ENCODE measurements at places on chromosomes 2 and 18. TPM values are rescaled to one million over a fixed set of nuclear protein-coding genes. Genes with fewer than 3 reads are reported as not detected.

GRCh38 chr2:161580426-161580825, 43.8 kb upstream of the SLC4A10 start:
- DNase-seq: no peak

DNA sequence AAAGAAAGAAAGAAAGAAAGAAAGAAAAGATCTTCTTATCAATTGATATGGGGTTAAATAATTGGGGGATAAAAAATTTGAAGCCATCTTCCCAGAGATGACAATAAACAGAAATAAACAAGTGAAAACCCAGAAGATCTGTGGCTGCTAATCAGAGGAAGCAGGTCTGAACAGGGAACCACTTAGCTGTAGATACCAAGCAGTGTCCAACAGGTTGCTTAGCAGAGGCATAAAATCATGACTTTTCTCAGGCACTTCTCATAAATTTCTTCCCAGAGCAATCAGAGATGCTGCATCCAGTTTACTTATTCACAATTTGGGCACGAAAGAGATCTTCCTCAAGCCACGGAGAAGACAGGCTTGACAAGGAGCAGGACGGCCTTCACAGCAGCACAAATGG, 5.7 kb upstream of the LPIN1 start:
- DNase-seq: no peak

DNA sequence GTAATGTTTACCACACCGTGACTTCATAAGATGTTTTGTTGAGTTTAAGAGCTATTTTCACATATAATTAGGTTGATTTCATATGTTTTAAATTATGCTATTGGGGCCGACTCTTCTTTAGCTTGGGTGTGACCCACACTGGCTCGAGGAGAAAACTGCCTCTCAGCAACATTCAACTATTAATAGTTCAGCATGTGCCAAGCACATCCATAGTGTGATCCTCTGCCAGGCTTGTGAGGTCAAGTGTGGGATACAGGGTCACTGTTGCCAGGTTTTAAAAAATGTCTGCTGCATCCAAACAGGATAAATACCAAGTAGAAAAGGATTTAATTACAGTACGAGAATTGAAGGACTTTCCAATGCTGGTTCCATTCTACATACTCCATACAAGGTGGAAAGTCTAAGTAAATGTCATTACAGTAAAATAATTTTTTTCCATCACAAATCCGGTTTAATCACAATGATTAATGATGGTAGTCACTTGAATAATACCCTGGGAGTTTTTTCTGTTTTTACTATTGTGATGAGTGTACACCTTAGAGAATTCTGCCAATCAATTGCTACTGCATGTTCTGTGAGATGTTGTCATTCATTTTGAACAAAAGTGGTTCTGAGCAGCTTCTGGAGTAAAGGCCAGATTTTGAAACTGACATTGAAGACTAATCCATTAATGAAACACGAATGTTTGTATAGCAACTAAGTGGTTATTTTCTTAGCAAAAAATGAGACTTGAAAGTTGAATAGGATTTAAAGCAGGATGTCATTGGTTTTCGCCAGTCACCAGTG, 84.5 kb downstream of the ABI2 start:
- no peak for DNase-seq

DNA sequence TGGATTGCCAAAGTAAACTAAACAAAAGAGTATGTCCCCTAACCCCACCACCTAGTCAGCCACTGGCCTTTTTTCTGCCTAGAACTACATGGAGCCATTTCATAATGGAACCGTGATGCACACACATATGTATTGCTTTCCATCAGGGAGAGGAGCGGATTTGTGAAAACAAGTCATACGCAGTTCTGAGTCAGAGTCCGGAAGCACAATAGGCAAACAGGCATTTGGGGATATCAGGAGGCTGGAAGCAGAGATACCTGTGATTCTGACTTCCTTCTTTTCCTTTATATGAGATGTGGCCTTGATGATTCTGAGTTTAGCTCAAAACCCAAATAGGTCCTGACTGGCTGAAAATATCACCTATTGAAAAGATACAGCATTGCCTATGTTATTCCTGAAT, 93.5 kb downstream of the TMEM163 start:
- no peak for DNase-seq

- no peak for DNase-seq
Measured at GRCh38 chr2:172819943-172820342, 84.3 kb downstream of the RAPGEF4 start.

DNA sequence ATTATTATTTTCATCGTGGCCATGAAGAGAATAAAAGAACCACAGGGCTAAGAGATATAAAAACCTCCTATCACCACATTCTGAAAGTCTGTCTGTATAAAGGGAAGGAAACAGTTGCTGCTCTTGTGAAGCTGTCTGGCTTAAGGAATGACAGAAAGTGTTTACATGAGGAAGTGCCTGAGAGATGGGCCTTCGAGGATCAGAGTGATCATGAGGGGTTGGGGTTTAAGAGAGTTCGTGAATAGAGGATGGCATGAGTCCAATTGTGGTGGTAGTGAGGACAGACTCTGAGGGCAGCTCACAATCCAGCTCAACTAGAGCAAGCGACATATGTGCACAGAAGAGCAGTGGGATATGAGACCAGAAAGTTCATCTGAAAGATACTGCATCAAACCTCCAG, 65.8 kb upstream of the PIEZO2 start:
- DNase-seq: no peak

DNA sequence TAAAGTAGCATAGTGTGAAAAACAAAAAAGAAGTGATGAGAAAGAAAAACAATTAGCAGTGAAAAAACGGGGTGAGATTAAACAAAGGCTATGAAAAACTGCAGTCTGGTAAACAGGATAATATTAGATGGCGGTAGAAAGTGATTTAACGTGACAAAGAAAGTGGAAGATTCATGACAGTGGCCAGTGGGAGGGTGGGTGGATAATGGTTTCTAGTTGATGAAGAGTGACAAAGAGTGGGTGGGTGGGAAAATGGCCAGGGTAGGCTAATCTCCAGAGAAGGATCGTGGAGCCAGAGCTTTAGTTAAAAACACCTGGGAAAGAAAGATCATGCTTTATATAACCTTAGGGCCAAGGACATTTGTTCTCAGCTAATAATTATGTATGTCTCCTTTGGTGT, 1667.8 kb downstream of the LRP1B start:
- DNase-seq: no peak

DNA sequence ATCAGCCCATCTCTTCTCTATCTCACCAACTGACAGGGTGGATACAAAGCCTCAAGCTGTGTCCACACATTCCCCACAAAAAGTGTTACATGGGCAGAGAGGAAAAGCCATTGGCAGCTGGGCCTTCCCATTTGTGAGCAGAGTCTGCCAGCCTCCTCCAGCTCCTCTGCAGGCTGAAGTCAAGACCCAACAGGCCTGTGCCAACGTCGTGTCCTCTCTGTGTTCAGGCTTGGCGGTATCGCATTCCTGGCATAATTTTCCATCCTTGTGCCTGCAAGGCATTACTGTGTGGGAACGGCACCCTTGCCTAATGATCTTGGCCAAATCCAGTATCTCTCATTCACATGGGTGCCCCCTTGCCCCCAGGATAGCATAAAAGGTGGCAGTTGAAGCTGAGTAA, 41.5 kb upstream of the APCDD1 start:
- DNase-seq: no peak

DNA sequence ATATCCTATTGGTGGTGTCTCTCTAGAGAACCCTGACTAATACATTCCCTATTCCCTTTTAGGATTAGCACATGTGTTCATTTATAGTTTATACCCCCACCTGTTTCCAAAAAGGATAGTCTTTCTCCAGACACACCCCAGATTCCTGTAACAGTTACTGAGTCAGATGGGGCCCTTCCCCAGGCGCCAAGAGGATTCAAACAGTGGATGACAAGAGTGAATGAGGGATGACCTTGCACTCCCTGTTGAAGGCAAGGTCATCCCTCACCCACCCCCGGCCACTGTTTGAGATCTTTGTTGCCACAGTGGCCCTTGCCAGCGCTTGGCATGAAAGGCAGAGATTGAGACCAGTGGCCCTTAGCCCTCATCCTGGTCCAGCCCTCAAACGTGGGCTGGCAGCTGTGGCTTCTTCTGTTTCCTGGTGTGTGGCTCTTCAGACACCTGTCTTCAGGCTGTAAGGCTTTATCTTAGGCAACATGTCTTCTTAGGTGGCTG, 15.3 kb upstream of the REEP1 start:
- no peak for DNase-seq

DNA sequence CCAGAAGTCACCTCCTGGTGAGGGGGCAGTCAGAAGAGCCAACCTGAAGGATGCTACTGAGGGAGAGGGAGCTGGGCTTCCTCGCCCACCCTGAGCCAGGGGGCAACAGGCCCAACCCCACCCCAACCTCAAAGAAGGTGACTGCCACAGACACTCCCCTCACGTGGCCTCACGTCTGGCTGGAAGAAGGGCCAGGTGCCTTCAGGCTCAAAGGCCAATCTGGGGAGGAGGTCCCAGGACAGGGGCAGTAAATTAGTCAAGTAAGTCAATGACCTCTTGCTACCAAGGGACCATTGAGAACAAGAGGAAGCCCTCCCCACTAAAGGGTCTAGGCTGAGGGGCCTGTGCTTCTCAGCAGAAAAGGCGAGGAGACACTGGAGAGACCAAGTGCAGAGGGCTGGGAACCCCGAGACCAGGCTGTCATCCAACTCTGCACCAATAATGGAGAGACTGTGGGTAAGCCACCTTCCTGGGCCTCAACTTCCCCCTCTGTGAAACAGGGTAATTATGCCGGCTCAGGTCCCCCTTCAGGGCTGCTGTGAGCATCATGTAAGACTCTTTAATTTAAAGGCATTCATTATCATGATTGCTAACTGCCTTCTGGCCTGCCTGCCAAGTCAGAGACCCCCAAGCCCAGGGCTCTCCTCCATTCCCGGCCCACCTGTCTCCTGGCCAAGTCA, 20.2 kb upstream of the TNS1 start:
- DNase-seq: peak; percentile 0

- DNase-seq: no peak
Measured at GRCh38 chr2:160687629-160688028, 194.0 kb upstream of the RBMS1 start.

- DNase-seq: no peak
Measured at GRCh38 chr2:1799174-1799573, 54.9 kb upstream of the PXDN start.

DNA sequence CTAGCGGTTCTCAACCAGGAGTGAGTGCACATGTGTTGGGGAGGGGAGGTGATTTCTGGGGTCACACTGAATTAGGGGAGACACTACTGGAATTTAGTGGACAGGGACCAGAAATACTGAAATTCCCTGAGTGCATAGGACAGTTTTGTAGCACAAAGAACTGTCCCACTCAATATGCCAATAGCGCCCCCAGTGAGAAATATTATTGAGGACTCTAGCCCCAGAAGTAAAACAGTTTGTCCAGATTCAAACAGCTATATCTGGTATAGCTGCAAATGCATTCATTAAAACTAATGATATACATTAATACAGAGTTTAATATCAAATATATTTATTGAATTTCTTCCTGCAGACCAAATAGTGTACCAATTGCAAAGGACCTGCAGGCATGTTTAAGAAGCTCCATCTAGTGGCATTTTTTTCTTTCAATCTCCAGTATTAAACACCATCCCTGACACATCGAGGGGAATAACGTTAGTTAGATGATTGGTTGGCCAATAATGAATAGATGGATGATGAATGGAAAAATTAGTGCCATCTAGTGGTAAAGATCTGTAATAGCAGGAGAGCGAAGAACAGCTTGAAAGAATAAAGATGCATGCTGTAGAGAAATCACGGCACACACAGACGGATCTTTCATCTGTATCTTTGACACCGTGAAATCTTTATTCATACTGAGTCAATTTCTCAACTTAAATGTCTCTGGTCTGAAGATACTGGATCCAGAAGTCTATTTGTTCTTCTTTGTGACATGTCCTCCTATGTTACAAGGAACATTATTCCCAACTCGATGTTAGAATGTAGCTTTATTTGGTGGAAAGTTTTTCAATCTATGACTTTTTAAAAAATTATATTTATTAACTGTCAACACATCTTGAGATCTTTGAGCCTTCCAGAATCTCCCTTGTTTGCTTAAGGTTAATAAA, 62.5 kb downstream of the DHRS9 start:
- DNase-seq: no peak

GRCh38 chr2:108458082-108458481, 9.1 kb downstream of the GCC2 start:
- no peak for DNase-seq

DNA sequence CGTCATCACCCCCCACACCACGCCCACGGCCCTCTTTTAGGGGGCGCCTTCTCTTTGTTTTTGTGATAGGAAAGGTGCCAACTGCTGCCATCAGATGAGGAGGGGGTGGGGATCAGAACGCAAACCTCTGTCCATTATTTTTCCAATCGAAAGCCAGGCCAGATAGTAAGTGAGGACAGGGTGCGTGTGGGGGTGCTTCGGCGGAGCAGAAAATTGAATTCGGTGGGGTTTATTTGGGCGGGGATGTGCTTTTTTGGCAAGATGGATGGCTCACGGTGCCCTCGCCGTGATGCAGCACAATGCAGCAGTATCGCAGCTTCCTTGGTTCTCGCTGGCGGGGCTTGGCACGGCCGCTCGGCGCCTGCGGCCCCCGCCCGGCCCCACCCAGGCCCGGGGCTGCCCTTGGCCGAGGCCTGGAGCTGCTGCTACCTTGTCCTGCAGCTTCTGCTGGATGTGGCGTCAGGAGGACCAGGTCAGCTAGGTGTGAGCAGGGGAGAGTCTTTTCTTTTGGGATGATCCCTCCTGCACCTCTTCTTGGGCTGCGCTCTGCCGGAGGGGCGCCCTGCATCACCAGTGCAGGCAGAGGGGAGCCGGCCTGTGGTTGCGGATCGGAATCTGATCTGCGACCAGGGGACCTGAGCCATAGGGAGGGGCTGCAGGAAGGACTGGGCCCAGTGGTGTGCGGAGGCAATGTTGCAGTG, 1.3 kb downstream of the SPTBN1 start:
- peak; percentile 58 for DNase-seq

DNA sequence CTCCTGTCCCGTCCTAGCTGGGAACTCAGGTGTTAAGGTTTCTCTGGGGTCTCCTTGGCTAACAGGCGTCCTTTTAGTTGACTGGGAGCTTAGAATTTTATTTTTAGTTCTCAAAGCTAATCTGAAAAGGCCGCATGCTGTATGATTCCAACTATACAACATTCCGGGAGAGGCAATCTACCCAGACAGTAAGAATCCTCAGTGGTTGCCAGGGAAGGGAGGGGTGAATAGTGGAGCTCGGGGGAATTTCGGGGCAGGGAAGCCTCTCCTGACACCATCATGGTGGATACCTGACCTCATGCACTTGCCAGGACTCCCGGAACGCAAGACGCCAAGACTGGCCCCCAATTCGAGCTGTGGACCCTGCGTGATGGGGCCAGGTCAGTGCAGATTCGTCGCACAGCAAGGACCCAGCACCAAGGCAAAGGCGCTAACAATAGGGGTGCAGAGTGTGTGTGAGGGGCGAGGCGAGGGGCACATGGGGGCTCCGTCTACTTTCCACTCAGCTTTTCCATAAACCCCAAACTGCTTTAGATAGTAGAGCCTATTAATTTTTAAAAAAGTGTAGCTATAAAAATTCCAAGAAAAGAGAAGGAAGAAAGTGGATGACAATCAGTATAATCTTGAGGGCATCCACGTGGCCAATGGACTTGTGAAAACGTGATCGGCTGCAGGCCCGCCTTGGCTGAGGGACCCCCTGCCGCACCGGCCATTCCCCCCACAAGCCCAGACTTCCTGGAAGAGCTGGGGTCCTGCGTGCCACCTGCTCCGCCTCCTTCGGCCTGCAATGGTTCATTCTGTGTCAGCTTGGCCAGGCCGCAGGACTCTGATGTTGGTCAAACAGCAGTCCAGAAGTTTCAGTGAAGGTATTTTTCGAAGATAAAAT, 17.3 kb downstream of the PDCD1 start:
- no peak for DNase-seq

Gene CNTNAP5
- not detected for total RNA-seq

Gene AKAIN1
- not detected for total RNA-seq

Gene FOXI3
- total RNA-seq: not detected

Gene ARHGAP15
- 10.8 TPM for total RNA-seq

Gene PER2
- total RNA-seq: 17.6 TPM

Gene GYPC
- total RNA-seq: 50.8 TPM
